Renal pelvis (tissue), 12 donors: ENCODE measurements at places on chromosomes 11 and 22. TPM values are rescaled to one million over a fixed set of nuclear protein-coding genes. Genes with fewer than 3 reads are reported as not detected.

- no peak for DNase-seq
Measured at GRCh38 chr11:34639545-34639944, 18.7 kb downstream of the EHF start.

DNA sequence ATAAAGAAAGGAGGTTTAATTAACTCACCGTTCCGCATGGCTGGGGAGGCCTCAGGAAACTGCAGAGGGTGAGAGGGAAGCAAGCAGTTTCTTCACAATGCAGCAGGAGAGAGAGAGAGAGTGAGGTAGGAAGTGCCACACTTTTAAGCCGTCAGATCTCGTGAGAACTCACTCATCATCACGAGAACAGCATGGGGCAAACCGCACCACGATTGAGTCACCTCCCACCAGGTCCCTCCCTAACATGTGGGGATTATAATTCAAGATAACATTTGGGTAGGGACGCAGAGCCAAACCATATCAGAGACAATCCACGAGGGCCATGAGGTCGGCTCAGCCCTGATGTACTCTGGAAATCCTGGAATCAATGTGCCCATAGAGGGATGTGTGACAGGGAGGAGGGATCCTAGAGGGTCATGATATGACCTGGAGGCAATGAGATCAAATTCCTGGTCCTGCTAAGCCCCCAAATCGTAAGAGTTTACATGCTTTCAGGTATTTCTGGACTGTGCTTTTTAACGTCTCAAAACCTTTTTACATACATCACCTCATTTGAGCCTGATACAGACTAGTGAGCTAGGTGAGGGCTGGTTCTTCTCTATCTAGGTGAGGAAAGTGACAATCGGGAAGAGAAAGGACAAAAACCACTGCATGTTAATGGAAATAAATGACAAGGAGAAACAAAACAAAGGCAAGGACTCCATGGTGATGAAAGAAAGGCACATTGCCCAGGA lies 19.5 kb upstream of the RASSF10 start:
- no peak for DNase-seq

GRCh38 chr22:17597217-17597616 lies 31.3 kb downstream of the ATP6V1E1 start:
- DNase-seq: no peak

- no peak for DNase-seq
Measured at GRCh38 chr11:10797531-10797930, 11.2 kb downstream of the EIF4G2 start.

- DNase-seq: no peak
Measured at GRCh38 chr11:114308689-114309089, 12.5 kb downstream of the NNMT start.

DNA sequence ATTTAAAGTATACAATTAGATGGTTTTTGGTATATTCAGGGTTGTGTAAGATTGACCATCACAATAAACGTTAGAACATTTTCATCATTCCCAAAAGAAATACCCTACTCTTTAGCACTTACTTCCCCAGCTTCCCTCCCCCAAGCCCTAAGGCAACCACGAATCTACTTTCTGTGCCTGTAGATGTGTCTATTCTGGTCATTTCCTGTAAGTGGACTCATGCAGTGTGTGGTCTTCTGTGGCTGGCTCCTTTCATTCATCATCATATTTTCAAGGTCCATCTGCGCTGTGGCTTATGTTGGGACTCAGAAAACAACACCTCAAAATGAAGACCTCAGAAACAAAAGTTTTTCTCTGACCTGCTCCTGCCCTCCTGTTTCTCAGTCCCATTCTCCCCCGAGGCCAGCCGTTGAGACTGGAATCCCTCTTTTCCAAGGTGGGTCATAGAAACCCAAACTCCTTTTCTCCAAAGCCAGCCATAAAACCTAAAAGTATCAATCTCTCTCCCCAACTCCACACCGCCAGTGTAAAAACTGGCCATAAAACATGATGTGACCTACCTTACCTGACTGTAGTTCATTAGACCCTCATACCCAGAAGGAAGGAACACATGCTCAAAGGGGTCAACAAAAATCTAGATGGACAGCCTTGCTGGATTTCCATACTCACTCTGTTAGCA lies 12.9 kb upstream of the TMPRSS13 start:
- no peak for DNase-seq

The SULT4A1 gene
- 5.4 TPM for polyA plus RNA-seq
